RPMI7951 (cell line): ENCODE measurements at places on chromosomes 2 and 18. TPM values are rescaled to one million over a fixed set of nuclear protein-coding genes. Genes with fewer than 3 reads are reported as not detected.

GRCh38 chr2:39381653-39382052, 55.4 kb downstream of the MAP4K3 start:
- no peak for DNase-seq

DNA sequence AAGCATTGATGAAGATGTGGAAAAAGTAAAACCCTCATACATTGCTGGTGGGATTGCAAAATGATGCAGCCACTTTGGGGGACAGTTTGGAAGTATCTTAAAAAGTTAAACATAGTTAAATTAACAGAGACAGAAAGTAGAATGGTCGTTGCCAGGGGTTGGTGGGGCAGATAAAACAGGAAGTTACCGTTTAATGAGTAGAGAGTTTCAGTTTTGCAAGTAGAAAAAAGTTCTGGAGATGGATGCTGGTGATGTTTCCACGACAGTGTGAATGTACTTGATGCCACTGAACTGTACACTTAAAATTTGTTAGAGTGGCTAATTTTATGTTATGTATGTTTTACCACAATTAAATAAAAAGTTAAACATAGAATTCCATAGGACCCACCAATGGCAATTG, 44.5 kb upstream of the EGR4 start:
- DNase-seq, result no peak

The C2orf78 gene
- not detected in 2 replicates for total RNA-seq

The XDH gene
- 0.48 and 0.88 TPM in 2 replicates for total RNA-seq

GRCh38 chr2:29309090-29310029, 194.1 kb downstream of the CLIP4 start:
- peak; percentile 68 for DNase-seq

DNA sequence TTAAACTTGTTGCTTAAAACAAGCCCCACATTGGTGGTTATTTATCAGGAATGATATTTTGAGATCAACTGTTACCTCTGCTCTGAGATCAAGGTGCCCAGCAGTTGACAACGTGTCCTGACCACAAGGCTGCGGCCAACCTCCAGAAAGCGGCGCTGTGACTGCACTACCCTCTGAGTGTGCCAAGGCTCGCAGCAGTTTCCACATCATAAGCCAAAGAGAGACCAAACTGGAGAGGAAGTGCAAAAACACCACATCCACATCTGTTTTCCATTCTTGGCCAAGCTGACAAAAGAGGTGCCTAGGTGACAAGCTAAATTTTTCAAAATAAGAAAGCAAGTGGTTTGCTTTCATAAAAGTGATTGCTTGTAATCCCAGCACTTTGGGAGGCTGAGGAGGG, 410.8 kb upstream of the POU3F3 start:
- no peak for DNase-seq

- DNase-seq, result no peak
These were observed 505.3 kb upstream of the SLC39A10 start for GRCh38 chr2:195151711-195152110.

The TUBB8B gene
- not detected in 2 replicates for total RNA-seq

DNA sequence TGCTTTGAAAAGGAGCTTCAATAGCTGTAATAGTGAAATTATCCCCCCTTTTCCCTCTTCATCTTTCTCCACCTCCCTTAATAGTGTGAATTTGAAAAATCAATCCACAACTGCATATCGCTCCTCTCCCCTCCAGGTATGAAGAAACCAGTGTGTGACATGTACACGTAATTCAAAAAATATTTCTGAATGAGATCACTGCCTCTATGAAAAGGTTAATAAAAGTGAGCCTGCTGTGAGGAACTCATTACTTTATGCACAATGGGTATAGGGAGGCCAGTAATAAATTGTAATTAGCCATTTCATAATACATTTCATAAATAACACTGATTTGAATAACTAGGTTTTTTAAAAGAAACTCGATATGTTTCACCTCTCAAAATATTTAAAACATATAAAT, 209.0 kb upstream of the KYNU start:
- DNase-seq, result no peak

The SCN7A gene
- not detected in 2 replicates for total RNA-seq

The FAM237A gene
- total RNA-seq, result not detected in 2 replicates

The CAMKMT gene
- 6.6 and 8.1 TPM in 2 replicates for total RNA-seq

DNA sequence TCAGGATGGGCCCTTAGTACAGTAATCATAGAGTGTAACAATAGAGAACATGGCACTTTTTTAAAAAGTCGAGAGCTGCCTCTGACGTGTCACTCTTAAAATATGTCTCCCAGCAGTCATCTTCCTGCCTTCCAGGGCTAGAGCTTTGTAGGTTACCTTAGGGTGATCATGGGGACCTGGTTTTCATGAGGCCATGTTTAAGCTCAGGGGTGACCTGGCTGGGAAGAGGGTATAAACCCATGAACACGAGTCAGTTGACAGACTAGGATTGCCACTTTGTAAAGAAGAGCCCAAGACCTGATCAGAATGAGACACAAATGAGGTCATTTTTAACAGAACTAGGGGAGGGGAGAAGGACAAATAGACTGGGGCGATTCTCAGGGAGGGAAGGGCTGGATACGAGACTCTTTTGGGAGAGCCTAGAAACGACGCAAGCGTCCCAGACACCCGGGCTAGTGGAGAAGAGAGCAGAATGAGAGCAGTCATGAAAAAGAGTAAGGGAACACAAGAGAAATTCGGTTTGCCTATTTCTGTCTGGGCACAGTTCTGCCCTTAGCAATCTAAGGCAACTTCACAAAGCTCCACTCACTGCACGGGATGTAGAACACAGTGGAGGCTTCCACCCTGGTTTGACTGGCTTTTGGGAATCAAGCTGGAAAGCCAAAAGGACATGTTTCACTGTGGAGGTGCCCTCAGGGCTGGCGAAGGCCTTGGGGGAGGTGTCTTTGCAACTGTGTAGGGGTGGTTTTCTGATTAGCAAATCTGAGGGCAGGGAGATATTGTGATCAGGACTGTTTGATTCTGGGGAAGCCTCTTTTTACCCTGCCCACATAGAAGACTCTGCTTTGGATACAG, 1.8 kb upstream of the RAB31 start:
- no peak for DNase-seq

The SULT1C2 gene
- total RNA-seq, result not detected in 2 replicates

GRCh38 chr2:11312770-11313471, 31.5 kb downstream of the ROCK2 start:
- no peak for DNase-seq

The ITGA4 gene
- total RNA-seq, result 78.1 and 89.6 TPM in 2 replicates

- DNase-seq, result no peak
These were observed 70.0 kb downstream of the DPP4 start for GRCh38 chr2:162004031-162004430.

DNA sequence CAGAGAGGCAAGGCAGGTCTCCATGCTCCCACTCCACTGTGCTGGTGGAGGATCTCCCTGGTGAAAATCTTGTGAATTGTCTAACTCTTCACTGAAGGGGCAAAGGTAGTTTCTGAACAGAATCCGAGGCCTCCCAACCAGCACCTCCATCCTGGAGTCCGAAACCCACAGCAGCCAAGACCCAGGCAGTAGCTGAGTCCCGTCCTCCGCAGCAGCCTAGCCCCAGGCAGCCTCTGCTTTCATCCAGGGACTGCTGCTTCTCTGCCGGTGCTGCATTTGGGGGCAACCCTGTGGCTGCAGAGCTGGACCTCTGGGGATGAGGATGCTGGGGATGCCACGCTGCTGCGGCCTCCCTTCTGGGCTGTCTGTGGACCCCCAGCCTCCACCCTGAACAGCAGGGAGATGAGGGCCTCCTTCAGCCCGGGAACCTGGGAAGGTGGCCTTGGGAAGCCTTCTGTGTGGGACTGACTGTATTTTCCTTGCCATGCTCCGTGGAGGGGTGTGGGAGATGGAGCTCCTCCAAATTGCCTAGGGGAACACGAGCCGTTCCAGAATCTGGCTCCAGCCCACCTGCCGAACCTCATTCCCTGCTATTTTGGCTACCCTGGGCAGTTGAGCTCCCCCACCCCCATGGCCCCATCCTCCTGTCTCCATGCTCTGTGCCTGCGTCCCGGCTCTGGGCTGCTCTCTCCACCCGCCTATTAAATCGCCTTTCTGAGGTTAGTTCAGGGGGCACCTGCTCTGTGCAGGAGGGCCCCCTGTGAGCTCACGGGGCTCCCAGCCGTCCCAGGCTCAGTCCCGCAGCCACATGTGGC, 48.2 kb downstream of the GREB1 start:
- no peak for DNase-seq

The ALPP gene
- not detected in 2 replicates for total RNA-seq

- DNase-seq, result no peak
These were observed 93.7 kb upstream of the RBBP8 start for GRCh38 chr18:22839340-22839821.

DNA sequence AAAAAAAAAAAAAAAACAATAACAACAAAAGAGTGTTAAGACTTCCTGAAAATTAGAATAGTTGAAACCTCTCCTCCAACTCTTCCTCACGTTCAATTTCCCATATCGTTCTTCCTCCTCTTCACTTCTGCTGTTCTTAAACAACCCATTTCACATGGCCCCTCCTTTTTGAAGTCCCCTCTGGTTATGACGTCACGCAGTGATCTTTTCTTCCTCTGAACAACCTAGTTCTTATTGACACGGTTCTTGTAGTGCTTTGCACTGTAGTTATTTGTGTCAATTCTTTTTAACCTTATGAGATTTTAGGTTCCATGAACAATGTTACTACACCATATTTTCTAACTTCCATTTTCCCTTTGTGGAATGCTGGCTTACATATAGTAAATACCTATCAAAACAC, 69.5 kb upstream of the RGPD4 start:
- DNase-seq, result no peak

DNA sequence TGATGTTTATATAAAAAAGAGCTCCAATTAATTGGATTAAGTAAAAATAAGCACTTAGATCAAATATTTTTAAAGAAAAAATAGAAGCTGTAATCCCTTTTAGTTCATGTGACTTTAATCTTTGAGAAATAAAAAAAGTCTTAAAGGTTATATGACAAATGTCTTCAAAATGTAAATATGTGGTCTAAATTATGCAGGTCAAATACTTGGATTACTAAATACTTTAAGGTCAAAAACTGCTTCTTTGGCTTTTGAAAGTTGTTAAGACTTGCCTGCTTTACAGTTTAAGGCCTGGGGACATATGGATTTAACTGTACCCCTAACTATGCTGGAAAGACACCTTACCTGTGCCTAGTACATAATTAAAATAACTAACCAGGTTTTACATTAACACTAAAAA, 15.5 kb upstream of the PDK1 start:
- no peak for DNase-seq

- no peak for DNase-seq
These were observed 139.9 kb downstream of the SH3RF3 start for GRCh38 chr2:109268916-109269315.

The ZNF396 gene
- total RNA-seq, result 1.1 and 2.2 TPM in 2 replicates

GRCh38 chr2:181753686-181754085, 73.4 kb upstream of the NEUROD1 start:
- DNase-seq, result no peak

The CD8A gene
- total RNA-seq, result not detected in 2 replicates

The REG3A gene
- not detected in 2 replicates for total RNA-seq

GRCh38 chr2:32947076-32947483, 327 bp downstream of the LTBP1 start:
- DNase-seq, result no peak

DNA sequence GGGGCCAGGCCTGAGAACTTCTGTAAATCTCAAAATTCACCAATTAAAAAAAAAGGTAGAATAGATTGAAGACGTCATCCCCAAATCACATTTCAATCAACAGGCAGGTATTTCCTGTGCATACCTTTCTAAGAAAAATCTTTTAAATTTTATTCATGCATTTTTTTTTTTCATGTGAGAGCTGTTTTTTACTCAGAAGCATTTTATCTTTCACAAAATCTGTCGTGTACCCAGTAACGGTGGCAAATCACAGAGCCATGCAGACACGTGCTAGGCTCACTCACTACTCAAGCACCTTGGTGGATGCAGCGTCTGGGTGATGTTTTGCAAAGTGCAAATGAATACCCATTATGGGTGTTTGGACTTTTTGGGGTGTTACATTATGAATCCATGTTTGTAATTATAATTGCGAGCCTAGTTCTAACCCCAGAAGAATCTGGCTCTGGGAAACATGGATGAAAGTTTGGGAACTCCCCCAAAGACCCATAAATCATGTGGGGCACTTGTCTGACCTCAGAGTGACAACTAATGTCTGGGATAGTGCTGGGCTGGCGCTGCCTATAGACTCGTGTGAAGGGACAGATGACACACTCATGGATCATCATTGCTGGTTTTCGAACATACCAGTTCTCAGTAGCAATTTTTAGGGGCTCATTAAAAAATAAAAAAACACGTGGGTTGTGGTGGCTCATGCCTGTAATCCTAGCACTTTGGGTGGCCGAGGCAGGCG, 335.2 kb downstream of the LPIN1 start:
- DNase-seq, result peak; percentile 83

- DNase-seq, result no peak
These were observed 171.9 kb upstream of the FN1 start for GRCh38 chr2:215607766-215608165.

GRCh38 chr2:230575642-230576324, 136.9 kb upstream of the CAB39 start:
- peak; percentile 65 for DNase-seq

DNA sequence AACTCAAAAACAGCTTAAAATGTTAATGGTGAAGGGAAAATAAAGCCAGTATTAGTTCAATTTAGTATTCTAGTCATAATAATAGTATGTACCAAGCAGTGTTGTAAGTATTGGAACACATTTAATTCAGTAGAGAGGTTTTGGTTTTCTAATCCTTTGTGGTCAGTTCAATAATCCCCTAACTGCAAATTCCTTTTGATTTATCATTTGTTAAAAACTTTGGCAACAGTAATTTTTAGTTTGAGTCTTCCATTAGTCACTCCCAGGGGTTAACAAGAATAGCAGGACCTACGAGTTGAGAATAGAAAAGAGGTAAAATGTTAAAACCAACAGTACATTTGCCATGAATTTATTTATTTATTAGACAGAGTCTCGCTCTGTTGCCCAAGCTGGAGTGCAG, 10.7 kb downstream of the MRPL44 start:
- DNase-seq, result no peak

- DNase-seq, result no peak
These were observed 20.5 kb downstream of the IL36A start for GRCh38 chr2:113025737-113026136.

The CFLAR gene
- total RNA-seq, result 45.3 and 46.5 TPM in 2 replicates

DNA sequence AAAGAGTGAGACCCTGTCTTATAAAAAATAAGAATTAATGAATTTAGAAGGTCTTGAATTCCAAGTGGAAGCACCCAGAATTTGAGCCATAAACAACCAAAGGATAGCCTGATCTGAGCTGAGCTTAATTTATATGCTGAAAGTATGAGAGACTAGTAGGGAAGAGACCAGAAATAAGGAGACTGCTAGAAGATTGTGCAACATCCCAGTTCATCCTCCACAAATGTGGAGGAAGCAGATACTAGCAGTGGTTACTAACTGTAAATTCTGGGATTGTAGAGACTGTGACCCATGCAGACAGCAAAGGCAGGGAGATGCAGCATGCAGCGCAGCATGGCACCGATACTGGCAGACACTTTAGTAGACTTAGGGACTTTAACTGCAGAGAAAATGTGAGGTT, 1.5 kb upstream of the SULT1C2 start:
- no peak for DNase-seq

- no peak for DNase-seq
These were observed 994.7 kb upstream of the POU3F3 start for GRCh38 chr2:103859238-103859637.

DNA sequence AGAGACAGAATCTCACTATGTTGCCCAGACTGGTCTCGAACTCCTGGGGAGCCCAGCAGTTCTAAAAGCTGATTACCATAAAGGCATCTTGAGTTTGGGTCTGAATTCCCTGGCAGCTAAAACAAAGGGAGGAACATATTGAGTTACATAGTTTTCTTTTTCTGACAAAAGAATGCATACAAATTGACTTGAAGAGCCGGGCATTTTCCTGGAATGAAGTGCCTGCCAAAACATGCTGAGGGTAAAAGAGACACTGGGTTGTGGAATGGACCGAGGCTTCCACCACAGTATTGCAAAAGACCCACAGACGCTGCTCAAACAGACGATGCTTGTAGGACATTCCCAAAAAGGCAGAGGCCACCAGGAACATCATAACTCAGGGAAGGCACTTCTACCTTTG, 35.1 kb upstream of the ROCK2 start:
- DNase-seq, result peak; percentile 18
